ENCODE measurements at places on chromosomes 7 and 10. TPM values are rescaled to one million over a fixed set of nuclear protein-coding genes. Genes with fewer than 3 reads are reported as not detected.

GHRHR gene
- total RNA-seq: not detected

AMPH gene
- total RNA-seq: 2.9 TPM

TUBAL3 gene
- total RNA-seq: not detected

CRTAC1 gene
- total RNA-seq: 0.37 TPM

DNA sequence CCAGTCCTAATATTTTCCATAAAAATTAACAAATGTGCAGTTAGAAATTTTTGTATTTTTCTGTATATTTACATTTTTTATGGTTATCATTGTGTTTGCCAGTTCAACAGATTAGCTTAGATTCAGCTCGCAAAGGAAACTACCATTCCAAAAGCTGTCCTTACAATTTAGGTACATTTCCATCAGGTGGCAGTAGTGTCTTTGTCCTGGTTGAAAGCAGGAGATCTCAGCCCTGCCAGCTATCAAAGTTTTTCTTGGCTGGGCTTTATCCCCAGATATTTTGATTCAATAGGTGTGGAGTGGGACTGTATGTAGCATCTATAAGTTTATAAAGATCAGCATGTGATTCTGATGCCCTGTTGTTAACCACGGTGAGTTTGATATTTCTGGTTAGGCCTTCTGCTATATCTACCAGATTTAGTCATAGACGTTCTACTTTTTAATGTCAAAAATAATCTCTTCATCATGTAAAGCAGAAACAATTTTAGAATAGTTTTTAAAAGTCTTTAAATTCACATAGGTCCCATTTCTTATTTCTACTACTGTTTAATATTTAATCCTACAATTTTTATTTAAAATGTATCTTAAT lies 15.5 kb upstream of the ICA1 start:
- no peak for DNase-seq
- no peaks in the 10 kb centered on the region for H3K36me3 ChIP-seq

DNA sequence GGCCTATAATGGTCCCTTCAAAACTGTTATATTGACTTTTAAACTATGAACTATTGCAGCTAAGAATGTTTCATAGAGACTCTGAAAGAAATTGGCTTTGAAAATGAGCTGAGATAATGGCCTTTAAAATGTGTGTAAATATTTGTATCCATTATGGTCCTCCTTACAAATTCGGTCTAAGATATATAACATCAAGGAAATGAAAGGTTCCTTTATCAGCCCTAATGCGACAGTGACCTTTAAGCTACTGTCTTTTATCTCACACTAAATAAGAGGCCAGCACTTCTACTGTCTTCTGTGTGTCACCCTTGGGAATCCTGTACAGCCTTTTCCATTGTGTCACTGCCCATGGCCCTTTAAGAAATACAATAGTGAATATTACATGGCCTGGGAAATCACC lies 19.5 kb downstream of the COL28A1 start:
- H3K27me3 ChIP-seq: no peaks in the 10 kb centered on the region
- H3K4me1 ChIP-seq: peaks cover 3% of the 10 kb centered on the region
- no peak for DNase-seq
- no peaks in the 10 kb centered on the region for H3K36me3 ChIP-seq
- no peak overlapping the region for H3K27ac ChIP-seq

DNA sequence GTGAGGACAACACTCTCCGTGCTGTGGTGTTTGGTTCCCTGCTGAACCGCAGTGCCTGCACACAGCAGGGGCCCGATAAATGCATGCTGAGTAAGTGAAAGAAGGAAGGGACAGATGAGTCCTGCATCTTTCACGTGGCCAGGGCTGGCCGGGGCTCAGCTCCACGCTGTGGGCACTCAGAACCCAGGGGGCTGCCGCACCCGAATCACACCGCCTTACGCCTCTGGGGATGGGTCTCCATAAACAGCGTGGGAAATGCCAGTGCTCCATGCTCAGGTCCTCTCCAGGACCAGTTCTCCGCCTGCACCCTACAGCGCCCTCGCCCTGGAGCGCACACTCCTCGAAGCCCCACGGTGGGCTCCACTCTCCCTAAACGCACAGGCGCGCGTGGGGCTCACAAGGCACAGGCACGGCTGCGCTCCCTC lies 38.1 kb downstream of the RASGEF1A start:
- peaks cover 61% of the 10 kb centered on the region for H3K27me3 ChIP-seq
- peaks cover 6% of the 10 kb centered on the region for H3K4me1 ChIP-seq
- H3K4me3 ChIP-seq: peak overlapping the region; percentile 54
- H3K36me3 ChIP-seq: no peaks in the 10 kb centered on the region
- peak; percentile 67 for DNase-seq

GRCh38 chr7:156082048-156083040 lies 270.1 kb upstream of the SHH start:
- no peaks in the 10 kb centered on the region for H3K4me1 ChIP-seq
- peak; percentile 59 for DNase-seq
- peaks cover 7% of the 10 kb centered on the region for H3K27me3 ChIP-seq
- H3K36me3 ChIP-seq: no peaks in the 10 kb centered on the region
- H3K27ac ChIP-seq: no peak overlapping the region
- H3K4me3 ChIP-seq: no peak overlapping the region

GRCh38 chr10:14654821-14655382 lies 119.8 kb downstream of the FAM107B start:
- no peaks in the 10 kb centered on the region for H3K27me3 ChIP-seq
- H3K36me3 ChIP-seq: no peaks in the 10 kb centered on the region
- peaks cover 33% of the 10 kb centered on the region for H3K4me1 ChIP-seq
- no peak for DNase-seq
- no peak overlapping the region for H3K27ac ChIP-seq

GRCh38 chr7:35185908-35186731 lies 67.8 kb downstream of the TBX20 start:
- H3K27ac ChIP-seq: peak overlapping the region; percentile 22
- no peaks in the 10 kb centered on the region for H3K36me3 ChIP-seq
- peak overlapping the region; percentile 89 for H3K4me3 ChIP-seq
